NCI-H510A treated with DMSO at 0.1 percent for 48 hours (cell line): ENCODE measurements at places on chromosomes 3 and 15.

DNA sequence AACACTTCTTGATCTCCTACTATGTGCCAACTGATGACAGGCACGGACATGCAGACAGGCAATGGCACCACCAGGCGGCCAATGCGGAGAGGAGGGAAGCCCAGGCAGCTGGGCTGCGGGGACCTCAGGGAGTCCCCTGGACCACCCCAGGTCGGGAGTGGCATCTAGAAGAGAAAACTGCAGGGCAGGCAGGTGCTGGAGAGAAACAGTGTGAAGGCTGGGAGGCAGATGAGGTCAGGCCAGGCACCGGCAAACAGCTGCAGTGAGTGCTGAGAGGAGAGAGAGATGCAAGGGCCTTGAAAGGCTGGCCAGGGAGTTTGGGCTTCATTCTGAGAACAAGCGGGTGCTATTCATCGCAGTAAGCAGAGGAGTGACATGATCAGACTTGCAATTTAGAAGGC, 29.1 kb downstream of the SLC6A1 start:
- no peak for DNase-seq

DNA sequence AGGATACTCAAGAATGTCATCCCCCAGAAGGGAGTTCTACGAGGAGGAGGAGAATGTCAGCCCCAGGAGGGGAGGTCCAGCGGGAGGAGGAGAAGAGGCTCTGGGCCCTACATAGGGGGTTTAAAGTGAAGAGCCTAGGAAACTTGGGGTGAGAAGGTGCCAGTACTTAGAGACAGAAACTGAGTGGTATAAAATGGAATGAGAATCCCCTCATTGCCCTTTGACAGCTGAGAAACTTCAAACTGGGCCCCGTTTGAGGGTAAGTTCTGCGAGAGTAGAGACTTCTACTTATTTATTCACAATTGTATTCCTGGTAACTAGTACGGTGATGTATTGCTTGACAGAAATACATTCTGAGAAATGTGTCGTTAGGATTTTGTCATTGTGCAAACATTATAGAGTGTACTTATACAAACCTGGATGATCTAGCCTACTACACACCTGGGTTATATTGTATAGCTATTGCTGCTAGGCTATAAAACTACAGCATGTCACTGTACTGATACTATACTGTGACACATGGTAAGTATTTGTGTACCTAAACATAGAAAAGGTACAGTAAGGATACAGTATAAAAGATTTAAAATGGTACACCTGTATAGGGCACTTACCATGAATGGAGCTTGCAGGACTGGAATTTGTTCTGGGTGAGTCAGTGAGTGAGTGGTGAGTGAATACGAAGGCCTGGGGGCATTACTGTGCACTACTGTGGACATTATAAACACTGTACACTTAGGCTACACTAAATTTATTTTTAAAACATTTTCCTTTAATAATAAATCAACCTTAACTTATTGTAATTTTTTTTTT, 62.0 kb downstream of the TSC22D2 start:
- DNase-seq, result peak; percentile 76

DNA sequence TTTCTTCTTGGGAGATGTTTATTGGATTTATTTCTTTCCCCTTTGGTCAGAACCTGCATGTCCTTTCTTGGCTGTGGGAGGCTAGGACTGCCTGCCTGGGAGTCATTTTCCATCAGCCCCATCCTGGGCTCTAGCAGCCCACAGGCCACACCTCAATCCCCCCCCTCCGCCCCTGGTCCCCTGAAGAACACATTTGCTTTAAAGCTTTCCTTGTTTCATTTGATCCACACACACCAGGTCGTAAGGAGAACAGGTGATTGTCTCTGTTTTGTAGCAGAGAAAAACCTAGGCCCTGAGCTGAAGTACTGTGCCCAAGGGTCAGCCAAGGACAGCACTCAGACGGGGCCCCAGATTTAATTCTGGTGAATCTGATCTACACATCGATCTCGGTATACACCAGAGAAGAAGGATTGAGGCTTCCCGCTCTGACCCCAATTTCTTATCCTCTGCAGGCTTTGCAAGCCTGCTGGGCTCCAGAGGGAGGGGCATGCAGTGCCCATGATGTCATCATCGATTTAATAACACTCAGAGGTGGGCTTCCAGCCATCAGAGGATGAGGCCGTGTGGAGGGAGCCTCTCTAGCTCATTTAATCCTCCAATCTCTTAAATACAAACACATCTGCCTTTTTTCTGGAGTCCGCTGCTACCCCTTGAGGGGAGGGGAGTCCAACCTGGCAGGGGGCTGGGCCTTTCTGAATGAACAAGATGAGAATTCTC, 1.7 kb upstream of the CLN6 start:
- DNase-seq, result no peak

DNA sequence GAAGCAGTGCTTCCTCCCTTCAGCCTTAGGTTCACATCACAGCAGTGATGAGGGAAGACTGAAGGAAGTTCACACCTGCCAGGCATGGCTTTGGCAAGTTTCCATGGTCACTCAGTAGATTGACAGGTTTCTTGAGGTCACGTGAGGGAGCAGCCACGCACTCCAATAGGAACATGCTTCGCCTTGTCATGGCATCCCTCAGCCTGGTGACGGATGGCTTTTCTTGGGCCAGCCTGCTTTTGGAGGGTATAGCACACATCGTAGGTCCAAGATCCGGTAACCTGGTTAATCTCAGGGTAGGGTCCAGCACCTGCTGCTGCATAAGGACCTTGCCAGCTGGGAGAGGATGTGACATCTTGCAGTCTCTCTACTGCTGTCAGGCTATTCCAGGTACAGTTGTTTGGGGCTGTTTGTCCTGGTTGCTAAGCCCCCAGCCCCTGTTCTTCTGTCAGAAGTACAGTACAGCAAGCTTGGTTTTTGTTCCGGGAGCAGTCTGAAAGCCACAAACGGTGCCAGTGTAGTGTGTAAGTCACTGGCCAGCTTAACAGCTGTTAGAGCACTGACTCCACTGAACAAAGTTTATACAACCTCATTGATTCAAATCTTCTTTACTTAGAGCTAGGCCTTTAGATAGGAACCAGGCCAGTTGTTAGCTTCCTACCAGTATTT, 42.3 kb downstream of the PSMD6 start:
- DNase-seq, result no peak

- no peak for DNase-seq
Observed at GRCh38 chr15:29050870-29051269, 165.1 kb downstream of the APBA2 start.

GRCh38 chr3:185824051-185825005, 514 bp downstream of the IGF2BP2 start:
- DNase-seq, result peak; percentile 9

DNA sequence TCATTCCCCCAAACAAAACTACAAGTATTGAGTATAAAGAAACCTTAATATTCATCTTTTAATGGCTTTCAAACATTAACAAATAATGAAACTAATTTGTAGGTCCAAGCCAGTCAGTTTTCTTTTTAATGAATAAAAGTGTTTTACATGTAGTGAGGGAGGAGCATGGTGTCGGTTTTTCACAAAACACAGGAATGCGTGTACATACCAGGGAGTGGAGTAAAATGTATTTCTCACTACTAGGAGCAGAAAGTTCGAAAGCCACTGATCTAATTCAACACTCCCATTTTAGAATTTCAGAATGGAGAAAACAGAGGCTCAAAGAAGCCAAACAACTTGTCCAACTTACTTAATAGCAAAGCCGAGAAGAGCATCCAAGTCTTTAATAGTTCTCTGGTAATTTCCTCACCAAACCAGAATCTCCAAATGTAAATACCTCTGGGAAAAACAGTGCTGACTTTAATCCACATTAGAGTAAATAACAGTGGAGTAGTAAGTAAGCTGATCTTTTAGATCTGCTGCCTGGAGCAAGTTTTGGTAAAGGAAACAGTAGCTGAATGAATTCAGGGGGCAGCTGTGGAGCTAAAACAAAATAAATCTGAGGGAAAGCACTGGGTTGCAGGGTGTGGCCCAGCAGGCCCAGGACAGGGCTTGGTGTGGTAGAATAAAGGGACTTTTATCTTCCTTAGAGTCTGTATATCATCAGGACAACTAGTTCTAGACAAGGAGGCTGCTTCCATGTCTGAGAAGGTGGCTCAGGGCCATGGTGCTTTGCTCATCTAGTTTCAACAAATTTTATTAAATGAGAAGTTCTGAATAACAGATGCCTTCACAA, 7.9 kb downstream of the ANP32A start:
- DNase-seq, result no peak

GRCh38 chr3:11523572-11524101, 120.1 kb downstream of the VGLL4 start:
- DNase-seq, result no peak
